ENCODE measurements at places on chromosomes 12 and 14.

GRCh38 chr14:68373847-68374444 lies 418.9 kb downstream of the ZFP36L1 start:
- DNase-seq: no peak

DNA sequence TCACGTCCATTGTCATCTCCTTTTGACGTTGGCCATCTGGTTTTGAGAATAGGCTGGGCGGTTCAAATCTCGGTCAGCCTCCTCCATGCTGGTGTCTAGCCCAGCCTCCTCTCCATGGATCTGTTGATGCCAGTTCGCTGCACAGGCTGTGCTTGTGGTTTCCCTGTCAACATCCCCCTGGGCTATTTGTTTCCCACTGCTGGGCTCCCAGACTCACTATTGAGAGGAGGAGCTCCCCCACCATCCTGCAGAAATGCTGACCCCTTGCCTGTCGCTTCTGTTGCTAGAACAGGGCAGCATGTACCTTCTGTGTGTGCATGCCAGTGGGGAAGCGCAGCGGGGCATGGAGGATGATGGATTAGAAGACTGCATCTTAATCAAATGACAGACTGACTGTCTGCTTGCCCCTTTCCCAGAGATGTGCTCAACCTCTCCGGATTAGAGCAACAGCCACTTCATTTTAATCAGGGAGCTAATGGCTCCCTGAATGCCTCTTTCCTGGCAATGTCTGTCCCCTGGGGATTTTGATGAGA lies 170.5 kb downstream of the TSPAN9 start:
- no peak for DNase-seq

DNA sequence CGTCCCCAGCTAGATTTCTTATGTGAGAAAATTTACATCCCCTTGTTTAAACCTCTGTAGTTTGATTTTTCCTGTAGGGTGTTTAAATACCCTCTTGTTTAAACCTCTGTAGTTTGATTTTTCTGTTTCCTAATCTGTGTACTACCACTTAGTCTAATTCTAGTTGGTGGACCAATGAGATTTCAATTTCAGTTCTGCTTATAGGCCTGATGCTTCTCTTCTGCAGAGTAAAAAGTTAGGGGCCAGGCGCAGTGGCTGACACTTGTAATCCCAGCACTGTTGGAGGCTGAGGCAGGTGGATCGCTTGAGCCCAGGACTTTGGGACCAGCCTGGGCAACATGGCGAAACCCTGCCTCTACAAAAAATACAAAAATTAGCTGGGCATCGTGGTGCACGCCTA lies 11.5 kb downstream of the UBC start:
- no peak for DNase-seq

DNA sequence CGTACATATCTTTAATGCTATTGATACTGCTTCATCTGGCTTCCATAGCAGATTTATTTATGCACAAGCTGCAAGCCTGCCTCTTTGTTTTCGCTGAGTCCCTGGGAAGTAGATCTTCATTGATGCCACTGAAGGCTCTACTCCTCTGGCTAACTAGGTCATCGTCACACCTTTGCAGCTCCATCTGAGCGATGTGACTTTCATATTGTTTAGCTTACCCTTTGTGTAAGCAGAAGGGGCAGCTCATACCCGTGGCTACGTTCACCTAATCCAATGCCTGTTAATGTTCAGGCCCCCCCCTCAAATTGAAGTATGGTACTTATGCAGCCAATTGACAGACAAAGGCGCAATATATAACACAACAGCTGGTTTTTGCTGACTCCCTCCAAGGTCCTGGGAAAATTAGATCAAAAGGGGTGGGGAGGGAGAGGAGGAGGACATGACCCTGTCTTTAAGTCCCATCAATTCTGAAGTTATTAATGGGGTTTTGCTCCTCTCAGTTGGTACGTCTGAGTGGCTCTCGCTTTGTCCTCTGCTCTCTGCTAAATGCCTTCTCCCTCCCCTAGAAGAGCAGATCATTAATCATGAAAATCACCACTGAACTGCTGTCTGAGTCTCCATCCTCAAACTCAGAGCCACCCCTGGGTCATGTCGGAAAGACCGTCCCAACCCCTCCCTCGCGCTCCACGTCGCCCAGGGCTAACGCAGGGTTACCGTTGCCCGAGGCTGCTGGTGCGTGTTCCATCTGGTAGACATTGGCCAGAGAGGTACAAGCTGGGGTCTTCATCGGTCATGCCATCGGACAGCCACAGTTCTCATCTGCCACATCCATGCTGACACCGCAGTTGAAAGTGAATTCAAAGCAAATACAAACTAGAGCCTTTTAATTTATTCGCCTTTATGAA lies 128.8 kb downstream of the ADGRD1 start:
- no peak for DNase-seq

GRCh38 chr14:68661226-68662225 lies 131.3 kb downstream of the ZFP36L1 start:
- no peak for DNase-seq

DNA sequence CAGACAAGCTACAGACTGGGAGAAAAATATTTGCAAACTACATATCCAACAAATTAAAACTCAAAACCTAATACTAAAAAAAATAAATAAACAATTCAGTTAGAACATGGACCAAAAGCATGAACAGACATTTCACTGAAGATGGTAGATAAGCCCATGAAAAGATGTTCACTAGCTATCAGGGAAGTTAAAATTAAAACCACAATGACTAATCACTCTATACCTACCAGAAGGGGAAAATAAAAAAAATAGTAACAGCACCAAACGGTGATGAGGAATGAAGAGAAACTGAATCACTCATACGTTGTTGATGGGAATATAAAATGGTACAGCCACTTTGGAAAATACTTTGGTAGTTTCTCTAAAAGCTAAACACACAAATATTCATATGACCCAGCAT lies 31.1 kb upstream of the DHRS7 start:
- DNase-seq: no peak

DNA sequence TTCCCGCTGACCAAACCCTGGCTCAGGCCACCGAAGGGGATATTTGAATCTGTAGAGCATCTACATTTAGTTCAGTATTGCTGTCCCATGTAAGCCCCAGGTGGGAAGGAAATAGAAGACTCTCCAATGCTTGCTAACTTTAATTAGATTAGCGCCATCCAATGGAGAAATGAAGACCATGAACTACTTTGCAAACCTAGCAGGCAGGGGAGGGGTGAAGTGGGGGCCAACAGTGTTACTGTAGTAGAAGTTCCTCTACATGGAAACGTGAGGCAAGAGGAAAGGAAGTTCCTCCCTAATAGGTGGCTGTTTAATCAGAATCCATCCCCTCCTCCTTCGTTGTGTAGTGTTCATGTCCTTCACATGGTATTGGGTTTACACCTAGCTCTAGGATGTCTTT lies 9.3 kb upstream of the DENND5B start:
- DNase-seq: no peak

GRCh38 chr12:52524241-52524897 lies 4.2 kb upstream of the KRT5 start:
- no peak for DNase-seq

- DNase-seq: no peak
These were observed 22.4 kb upstream of the PDE1B start for GRCh38 chr12:54526812-54527630.

DNA sequence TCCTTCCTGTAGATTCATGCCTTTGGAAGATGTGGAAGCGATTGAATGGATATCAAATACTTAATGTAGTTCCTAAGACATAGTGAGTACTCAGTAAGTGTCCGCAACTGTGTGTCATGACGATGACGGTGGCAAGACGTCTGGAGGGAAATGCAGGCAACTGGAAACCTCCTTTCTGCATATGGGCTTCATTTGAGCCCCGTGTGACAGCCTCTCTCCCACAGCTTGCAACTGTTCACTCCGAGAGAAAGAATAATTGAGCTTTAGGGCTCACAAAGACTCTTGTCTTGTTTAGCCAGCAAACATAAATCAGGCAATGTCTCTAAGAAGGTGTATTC lies 6.9 kb downstream of the CFAP251 start:
- DNase-seq: peak; percentile 60

- DNase-seq: peak; percentile 79
These were observed 234.5 kb upstream of the PLXNC1 start for GRCh38 chr12:93913845-93914244.

DNA sequence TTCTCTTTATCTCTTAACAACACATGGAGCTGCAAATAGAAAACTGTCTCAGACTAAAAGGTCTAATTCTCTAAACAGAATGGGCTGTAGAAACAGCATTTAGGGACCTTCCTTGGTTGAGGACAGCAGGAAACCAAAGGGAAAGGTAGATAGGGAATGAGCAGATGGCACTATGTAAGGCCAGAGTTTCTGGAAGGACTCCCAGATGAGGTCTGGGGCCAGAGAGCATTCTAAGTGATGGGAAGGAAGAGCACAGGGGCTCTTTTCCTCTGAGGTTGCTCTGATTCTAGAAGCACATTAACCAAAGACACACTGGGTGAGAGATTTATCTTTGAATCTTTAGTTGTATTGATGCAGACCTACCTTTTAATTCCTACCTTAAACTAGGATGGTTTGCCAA lies 79.4 kb downstream of the TPH2 start:
- no peak for DNase-seq

DNA sequence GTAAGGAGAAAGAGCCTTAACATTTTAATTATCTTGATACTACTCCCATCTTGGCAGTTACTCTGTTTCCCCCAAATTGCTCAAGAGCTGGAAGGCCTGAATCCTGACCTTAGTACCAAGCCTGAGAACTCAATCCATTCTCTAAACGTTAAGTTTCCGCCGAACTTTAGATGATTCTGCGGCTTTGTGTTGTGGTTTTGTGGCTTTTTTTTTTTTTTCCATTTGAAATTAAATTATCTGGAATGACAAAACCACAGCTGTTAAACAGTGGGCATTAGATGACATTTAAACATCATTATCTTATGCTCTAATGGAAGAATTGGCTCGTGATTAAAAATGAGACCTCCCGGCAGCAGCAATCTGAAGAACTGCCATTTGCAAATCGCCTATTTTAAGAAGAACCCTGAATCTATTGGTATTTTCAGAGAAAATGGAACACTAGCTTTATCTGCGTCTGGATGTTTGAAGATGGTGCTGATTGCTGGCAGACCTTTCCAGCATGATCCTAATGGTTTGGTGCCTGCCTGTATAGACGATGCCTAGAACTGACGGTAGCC lies 38.4 kb downstream of the TMEM132C start:
- no peak for DNase-seq

GRCh38 chr12:30926243-30927221 lies at the start of gene TSPAN11:
TSS of gene TSPAN11 (plus strand) at chr12:30926748. CDS start at chr12:30953992, 27,244 bp downstream.
- DNase-seq: no peak

GRCh38 chr12:18400186-18400585 lies 138.9 kb downstream of the PIK3C2G start:
- no peak for DNase-seq

- DNase-seq: no peak
These were observed 27.1 kb downstream of the DAD1 start for GRCh38 chr14:22561661-22562579.

- DNase-seq: no peak
These were observed 32.2 kb downstream of the BRAP start for GRCh38 chr12:111653596-111653995.

GRCh38 chr12:52394836-52395405 lies 9.5 kb upstream of the KRT84 start:
- no peak for DNase-seq

DNA sequence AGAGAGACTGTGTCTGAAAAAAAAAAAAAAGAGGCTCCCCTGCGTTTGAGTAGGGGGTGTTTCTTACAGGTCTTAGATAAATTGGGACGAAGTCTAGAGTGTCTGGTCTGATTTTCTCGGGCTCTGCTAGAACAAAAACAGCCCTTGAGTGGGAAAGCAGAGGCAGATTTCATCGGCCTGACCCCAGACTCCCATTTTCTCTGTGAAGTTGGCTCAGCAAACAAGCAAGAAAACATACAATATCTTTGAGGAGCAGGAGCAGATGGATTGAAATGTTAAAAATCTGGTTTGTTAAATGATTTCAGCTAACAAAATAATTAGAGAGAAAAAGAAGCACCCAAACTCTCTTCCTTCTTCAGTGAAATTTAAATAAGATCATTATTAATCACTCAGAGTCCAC lies 44.1 kb downstream of the DERA start:
- no peak for DNase-seq

DNA sequence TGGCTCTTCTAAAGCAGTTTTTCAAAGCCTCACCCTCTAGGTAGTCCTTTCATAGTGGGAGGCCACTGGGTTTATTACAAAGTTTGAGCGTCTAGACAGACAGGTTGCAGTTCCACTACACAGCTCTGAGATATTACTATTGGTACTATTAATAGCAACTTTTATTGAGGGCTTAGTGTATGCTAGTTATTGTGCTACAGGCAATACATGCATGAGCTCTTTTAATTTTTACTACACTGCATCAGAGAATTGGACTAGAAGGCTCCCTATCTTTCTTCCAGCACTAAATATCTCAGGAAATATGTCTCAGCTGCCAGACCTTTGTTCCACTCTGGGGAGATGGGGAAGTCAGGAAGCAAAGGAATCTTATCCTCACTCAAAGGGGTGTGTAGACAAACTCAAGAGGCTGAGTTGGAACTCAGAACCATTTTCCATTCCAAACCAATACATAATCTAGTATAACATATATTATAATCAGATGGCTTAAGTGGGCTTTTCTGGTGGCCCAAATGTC lies 161.8 kb upstream of the SLC38A2 start:
- no peak for DNase-seq

DNA sequence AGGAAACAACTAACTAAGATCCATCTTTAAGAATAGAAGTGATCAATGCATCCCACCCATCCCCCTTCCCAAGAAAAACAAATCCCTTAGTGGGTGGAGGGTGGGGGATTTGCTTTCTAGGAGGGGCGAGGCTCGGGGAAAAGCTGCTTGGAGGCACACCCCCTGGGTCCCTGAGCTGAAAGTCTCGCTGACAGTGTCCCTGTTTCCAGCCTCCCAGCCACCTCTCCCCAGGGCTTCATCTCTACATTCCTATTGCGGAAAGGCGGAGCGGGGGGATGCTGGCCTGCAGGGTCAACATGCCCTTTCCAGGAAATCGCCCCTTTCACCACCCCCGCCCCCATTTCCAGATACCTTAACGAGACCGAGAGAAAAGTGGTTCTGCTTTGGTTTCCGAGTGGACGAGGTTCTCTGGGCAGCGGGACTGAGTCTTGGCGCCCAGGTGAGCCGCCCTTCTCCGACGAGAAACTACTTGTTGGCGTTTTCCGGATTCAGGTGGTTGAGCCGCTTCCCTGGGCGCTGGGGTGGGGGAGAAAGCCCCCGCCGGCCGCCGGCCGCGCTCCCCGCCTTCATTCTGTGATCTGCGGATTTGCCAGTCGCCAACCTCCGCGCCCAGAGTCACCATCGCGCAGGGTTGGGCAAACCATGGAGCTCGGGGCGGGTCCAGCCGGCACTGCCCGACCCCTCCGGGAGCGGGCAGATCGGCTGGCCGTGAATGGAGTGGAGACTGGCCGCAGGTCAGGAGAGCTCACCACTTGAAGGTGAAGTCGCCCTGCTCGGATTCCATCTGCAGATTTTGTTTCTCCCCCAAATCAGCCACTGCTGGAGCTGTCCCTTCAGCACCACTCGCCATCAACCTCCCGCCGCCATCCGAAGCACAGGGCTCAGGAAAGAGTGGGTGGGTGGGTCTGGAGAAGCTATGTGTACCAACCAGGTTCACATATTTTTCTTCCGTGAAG lies 505 bp downstream of the KCNC2 start:
- no peak for DNase-seq

- no peak for DNase-seq
These were observed 54.1 kb downstream of the COCH start for GRCh38 chr14:30928462-30928861.

- DNase-seq: no peak
These were observed 15.4 kb downstream of the PLEKHG3 start for GRCh38 chr14:64719601-64720000.

All from AG09309 (cell line).